Fibroblast of gingiva (primary cell): ENCODE measurements at places on chromosomes 7 and 10.

DNA sequence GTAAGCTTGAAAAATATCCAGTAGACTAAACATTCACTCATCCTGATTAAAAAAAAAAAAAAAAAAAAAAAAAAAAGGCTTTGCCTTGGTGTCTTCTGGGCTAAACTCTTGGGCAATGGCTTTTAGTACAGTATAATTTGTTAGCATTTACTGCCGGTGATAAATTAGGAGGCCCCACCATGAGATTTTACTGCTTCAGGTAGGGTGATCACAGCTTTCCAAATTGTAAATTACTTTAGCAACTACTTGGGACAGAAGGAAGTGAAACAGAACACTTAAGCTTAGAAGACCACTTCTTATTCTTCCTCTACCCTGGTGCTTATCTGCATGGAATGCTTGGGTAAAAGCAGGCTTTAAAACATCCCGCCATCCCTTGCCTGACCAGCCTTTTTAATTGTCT is 152.1 kb downstream of the HIBADH start:
- no peak for DNase-seq

GRCh38 chr7:114922652-114923402 is 933 bp downstream of the MDFIC start:
- DNase-seq = peak; percentile 87

DNA sequence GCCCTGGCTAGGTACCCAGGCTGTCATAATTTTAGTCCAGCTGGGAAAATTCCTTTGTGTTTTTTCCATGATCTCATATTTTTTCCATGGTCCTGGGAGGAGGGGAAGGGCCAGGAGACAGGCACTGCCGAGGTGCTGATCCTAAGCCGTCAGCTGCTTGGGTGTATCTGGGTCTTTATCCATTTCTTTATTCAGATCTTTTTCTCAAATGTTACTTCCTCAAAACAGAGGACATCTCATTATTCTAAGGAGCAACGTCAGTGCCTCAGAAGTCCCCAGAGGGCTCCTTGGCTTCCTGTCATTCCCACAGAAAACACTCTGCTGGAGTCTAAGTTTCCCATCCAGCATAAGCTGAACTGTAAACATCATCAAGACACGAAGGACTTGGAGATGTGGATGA is 2.8 kb upstream of the OR6V1 start:
- peak; percentile 59 for DNase-seq

DNA sequence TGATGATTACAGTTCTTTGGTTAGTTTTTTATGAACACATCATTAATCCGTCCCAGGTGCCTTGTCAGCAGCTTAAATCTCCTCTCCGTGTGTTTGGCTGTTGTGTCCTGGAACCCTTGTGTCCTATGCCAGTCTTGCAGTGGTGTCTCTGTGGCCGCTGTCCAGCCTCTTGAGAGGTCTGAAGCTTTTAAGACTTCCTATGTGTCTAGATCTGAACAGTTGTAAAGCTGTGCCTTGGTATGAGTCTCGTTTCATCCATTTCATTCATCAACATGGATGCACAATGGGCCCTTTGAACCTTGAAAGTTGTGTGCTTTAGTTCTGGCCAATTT is 16.7 kb downstream of the LMTK2 start:
- no peak for DNase-seq

GRCh38 chr10:131018886-131019500 is 292.5 kb downstream of the TCERG1L start:
- DNase-seq = no peak

GRCh38 chr10:128073890-128074289 is 52.3 kb downstream of the MKI67 start:
- DNase-seq = no peak

- no peak for DNase-seq
These were observed 65.6 kb upstream of the KDM7A start for GRCh38 chr7:140242057-140243031.

GRCh38 chr10:131580674-131581073 is 269.2 kb upstream of the TCERG1L start:
- DNase-seq = no peak

- DNase-seq = no peak
These were observed 184.0 kb upstream of the ADO start for GRCh38 chr10:62620491-62620890.

DNA sequence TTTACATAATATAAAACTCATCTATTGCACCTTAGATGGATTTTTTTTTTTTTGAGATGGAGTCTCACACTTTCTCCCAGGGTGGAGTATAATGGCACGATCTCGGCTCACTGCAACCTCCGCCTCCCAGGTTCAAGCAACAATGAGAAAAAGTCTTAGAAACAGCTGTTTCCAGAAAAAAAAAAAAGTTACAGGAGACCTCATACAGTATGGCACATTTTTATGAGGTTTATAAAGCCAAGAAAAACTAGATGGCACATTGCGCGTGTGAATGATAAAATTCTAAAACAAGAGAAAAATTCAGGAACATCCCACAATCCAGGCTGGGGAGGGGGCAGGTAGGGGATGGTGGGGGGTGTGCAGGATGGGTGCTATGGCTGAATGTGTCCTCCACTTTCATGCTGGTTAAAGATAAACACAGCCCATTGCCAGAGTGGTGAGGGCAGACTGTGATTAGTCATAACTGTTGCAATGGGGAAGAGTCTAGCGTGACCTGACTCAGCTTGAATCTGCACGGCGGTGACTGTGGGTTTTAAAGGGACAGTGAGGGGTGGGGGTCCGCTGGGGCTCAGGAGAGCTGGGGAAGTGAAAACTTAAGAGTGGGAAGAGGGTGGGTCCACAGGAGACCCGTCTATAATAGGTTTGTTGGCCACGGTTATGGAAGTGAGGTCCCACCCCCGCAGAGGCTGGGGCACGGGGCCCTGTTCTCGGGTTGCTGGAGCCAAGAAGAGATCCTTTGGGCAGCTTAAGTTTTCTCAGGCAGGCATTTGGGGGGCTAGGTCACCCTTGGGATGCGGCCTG is 11.9 kb upstream of the LRRC27 start:
- DNase-seq = peak; percentile 84

- DNase-seq = peak; percentile 71
These were observed 268.6 kb downstream of the KLF6 start for GRCh38 chr10:3516234-3516922.

DNA sequence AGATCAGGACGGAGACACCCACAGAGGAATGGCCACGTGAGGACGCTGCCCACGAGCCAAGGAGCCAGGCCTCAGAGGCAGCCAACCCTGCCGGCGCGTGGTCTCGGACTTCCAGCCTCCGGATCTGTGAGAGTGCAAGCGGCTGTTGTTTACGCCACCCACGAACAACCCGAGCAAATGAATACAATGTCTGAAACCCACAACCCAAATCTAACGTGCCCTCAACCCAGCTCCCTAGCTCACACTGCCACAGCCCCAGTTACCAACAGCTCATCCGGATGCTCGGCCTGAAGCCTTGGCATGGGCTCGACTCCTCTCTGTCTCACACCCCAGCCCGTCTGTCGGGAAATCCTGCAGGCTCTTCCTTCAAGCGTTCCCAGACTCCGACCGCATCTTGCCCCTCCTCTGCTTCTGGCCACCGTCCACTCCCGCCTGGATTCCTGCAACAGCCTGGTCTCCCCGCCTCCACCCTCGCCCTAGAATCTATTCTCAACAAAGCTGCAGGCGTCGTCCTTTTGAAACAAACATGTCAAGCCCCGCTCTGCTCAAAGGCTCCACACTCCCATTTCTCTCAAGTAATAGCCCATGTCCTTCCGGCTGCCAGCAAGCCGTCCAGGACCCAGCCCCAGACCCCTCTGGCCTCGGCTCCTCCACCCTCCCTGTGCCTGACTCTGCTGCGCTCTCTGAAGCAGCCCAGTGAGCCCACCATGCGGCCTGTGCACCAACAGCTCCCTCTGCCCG is 35.3 kb downstream of the STK32C start:
- peak; percentile 33 for DNase-seq

DNA sequence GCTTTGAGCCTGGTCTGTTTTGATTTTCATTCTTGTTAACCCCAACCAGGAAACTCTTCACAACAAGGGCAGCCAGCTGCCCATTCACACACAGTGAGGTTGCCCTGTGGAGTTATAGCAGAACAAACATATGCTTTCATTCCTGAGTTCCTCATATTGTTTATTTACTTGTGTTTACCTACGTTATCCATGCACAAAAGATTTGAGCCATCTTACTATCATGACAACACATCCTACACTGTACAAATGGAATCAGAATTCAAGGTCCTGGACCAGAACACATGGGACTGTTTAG is 21.7 kb upstream of the BMPER start:
- no peak for DNase-seq

- DNase-seq = no peak
These were observed 71.8 kb upstream of the PIK3CG start for GRCh38 chr7:106793015-106793975.

- DNase-seq = no peak
These were observed 280.9 kb upstream of the IGFBP3 start for GRCh38 chr7:46201961-46202360.

DNA sequence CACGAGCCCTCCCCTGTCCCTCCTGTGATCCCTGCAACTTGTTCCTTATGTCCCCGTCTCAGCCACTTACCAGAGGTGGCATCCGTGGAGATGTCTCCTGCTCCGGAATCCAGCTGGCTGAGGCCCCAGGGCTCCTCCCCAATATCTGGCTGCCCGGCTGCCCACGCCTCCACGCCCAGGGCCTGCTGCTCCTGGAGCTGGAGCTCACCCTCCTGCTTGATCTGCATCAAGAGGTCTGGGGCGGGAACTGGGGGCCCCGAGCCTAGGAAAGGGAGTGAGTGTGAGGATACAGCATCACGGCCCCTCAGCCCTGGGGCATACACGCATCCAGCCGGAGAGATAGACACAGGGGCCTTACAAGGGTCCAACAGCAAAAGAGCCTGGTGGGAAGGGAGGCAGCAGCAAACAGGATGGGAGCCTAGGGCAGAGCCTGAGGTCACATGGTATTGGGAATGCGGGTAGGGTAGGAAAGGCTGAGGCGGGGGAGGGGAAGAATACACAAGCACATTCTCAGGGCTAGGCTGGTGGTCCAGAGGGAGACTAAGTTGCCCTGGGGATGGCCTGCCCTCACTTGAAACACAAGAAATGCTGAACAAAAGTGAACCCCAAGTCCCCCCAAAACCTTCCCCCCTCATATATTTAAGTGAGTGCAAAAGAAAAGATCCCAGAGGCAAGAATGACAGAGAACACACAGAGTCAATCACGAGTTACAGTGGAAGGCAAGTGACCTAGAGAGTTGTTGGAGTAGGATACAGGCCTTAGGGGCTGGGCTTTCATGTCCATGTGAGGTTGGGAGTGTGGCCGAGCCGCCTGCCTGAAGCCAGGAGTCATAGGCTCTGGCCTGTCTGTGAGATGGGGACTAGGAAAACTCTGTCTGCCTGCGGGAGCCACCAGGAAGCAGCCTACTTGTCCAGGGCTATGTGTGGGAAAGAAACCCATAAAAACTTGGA is 16.9 kb upstream of the ZNF777 start:
- DNase-seq = no peak

DNA sequence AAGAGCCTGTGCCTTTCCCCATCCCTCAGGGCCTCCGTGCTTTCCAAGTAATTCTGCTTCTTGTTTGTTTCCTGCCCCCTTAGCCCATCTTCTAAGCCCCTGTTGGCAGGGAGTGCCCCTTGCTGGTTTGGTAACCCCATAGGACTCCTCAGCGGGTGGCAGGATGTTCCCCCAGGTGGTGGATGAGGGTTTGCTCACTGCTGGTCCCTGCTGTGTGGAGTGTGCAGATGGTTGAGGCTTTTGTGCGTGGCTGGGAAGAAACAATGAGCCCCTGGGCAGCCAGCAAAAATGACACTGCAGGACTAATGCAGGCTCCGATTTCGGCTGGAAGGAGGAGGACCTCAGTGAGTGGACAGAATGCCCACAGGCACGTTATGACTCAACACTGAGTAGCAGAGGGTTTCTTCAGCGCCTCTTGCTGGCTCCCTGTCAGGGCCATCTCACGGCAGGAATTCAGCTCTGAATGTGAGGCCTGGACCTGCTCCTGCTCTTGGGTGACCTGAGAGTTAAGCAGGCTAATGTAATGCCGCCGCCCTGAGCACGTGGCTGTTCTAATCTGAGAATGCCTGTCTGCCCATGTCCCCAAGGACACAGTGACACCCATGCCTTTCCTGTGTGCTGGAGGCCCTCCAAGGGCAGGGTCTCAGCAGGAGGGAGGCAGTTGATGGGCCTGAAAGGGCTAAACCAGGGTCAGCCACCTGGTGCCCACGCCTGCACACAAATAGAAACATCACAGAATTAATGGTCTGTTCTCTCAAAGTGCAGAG is 16.6 kb downstream of the BAG3 start:
- DNase-seq = peak; percentile 98

GRCh38 chr10:28595613-28596012 is 62.7 kb downstream of the WAC start:
- no peak for DNase-seq

DNA sequence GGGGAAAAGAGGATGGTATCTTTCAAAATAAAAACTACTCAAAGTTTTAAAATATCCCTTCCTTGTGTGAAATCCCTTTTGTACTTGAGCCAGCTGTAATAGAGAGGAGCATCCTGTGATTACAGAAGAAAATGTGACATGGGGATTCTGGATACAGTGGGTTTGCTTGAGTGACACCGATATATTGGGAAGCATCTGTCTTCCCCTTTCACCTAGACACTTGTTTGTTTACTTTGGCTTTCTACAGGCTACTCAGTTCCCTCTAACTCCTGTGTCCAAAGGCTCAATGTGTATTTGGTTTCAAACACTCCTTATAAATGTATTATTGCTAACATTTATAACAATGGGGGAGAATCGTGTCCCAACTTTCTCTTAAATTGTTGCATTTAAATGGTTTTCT is 24.4 kb downstream of the CPED1 start:
- no peak for DNase-seq

DNA sequence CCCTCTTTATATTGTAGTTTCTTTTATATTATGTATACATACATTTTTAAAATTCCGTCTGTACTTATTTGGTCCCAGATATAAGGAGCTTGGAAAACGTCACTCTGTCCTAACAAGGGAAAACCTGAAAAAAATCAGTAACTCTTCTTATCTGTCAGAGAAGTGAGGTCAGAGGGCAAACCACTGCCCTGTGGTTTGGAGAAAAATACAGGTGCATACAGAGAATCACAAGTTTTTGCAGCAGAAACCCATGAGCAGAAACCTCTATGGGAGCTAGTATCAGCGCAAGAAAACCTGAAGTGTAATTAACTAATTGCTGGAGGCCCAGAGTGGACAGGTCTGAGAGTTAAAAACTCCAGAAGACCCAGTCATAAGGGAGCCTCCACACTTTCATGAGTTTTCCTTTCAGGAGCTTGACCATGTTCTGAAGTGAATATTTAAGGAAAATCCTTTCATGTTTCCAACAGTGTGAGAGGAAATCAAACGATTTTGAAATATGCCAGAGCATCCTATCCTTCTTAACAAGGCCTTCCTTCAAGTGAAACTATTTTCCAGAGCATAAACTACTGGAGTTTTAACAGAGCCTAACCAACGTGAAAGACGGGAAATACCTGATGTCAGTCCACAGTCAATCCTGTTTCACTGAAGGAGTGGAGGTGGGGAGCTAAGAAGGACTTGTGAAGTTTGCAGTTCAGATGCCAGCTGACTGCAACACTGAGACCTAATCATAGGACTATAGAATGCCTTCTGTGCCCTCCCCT is 290.8 kb upstream of the BMPER start:
- no peak for DNase-seq

DNA sequence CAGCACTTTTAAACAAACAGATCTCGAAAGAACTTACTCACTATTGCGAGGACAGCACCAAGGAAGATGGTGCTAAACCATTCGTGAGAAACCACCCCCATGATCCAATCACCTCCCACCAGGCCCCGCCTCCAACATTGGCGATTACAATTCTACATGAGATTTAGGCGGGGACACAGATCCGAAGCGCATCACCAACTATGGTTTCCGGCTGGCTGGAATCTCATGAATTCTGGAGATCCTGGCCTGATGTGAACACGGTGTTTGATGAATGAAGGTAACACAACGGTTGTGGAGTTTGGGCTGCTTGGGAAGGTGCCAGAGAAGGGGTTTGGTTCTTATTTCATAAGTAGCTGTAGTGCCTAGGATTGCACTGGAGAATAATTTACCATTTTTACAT is 216.7 kb downstream of the EMX2 start:
- DNase-seq = no peak
